ENCODE measurements at places on chromosomes 7 and 10.

DNA sequence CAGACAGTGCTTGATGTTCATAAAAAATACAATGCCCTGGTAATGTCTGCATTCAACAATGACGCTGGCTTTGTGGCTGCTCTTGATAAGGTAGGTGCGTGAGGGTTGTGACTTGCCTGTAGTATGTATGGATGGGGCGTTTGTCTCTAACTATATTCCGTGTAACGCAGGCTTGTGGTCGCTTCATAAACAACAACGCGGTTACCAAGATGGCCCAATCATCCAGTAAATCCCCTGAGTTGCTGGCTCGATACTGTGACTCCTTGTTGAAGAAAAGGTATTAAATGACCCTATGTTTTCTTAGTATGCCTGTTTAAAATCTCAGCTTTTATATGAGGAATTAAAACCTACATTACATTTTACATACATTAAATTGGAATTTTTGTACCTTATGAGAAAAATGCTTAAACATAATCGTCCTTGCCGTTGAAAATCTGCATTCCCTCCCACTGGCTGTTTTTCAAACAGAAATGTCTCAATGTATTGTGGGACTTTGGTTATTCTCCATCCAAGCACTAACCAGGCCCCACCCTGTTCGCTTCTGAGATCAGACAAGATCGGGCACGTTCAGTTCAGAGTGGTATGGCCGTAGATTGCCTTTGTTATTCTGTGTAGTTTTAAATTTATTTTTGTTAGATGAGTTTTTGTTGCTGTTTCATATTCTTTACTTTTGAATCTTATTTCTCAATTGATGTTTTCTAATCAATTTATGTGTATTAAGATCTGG is 85.3 kb downstream of the CUL1 start:
- no peak for DNase-seq

- DNase-seq = no peak
Observed at GRCh38 chr7:159147246-159147645, 2.6 kb upstream of the VIPR2 start.

DNA sequence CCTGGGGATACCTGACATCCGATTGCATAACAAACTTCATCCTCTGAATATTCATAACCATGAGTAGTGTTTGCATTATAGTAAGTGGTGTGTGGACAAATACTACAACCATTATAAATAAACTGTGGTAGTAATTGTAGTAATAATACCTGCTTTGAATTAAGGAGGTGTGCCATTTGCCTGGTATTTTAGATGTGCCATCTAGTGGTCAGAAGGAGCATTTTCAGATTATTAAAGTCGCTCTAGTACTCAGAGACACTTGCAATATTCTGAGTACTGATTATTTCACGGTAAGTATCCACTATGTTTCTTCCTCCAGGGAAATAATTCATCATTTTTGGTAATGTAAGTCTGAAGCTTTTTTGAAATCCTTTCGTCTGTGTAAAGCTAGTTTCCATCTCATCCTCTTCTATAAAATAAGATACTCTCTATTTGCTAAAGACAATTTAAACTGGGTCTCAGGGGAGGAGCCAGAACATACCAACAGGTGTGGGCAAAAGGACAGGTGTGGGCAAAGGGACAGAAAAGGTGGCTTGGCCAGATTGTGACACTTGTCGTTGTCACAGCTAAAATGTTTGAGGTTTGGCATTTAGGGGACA is 115.3 kb upstream of the WDR11 start:
- peak; percentile 39 for DNase-seq

DNA sequence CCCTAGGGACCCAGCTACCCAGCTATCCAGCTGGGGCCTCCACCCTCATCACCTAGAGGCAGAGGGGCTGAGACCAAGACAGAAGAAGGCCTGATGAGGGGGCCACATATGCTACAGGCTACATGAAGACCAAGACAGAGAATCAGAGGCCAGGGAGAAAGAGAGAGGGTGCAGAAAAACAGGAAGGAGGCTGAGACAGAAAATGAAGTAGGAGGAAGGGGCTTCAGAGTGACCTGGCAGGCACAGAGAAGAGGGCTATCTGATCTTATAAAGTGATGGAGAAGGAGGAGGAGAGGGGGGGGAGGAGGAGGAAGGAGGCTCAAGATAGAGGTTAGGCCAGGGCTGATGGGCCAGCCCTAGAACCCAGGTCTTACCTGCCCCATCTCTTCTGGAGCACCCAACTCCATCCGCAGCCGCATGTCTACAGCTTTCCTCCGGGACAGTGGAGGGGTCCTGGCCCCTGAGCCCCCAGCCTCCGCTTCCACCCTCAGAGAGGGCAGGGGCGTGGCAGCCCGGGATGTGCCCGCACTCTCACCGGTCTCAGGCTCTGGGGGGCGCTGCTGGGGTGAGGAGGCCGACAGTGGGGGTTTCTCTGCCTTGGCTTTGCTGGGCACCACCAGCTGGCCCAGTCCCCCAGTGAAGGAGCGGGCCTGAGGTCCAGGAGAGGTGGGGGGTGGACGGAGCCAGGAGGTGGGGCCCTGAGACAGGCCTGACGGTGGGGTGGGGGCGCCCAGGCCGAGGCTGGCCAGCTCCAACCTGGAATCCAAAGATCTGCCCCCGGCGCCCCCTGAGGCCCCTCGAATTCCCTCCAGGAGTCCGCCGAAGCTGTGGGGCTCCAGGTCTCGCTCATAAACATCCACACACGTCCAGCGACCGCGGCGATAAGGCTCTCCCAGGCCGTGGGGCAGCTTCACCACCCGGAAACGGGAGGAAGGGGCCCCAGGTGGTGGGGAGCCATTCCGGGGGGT is 1.8 kb downstream of the TSC22D4 start:
- DNase-seq = no peak

DNA sequence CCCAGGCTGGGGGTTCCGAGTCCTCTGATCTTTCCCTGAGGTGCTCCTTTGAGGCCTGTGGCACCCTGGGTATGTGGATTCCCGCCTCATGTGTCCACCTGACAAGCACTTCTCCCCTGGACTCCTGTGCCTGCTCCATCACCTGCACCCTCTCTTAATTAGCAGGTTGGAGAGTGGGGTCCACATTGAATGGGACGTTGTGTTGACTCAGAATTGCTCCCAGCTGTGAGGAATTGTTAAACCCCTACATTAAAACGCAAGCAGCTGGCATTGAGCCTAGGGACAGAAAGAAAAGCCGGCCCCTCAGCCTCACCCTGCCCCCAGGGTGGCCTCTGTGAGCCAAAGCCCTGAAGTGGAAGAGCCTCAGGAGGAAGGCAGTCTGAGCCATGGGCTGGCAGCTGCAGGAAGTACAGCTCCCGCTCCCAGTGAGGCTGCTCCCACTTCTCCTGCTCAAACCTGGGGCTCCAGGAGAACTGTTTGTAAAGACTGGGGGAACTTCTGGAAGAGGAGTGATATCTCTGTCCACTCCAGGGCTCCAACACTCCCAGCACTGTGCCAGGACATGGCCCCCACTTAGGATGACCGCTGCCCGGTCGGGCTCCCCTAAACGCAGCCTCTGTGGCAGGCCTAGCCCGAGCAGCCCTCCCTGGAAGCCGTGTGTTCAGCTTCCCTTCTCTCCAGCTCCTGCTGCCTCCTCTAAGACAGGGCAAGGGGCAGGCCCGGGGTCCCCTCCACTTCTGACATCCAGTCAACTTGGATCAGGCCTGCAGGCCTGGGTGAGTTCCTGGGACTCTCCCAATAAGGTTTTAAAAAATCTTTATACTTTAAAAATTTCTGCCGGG is 1.8 kb upstream of the OPN4 start:
- no peak for DNase-seq

GRCh38 chr7:41882745-41883420 is 180.0 kb upstream of the INHBA start:
- no peak for DNase-seq

- no peak for DNase-seq
Observed at GRCh38 chr10:101778151-101778780, 2.4 kb upstream of the FGF8 start.

GRCh38 chr10:81034383-81034782 is 496.7 kb downstream of the SH2D4B start:
- no peak for DNase-seq

- peak; percentile 33 for DNase-seq
Observed at GRCh38 chr10:69318867-69319727, 40.8 kb downstream of the HK1 start.

DNA sequence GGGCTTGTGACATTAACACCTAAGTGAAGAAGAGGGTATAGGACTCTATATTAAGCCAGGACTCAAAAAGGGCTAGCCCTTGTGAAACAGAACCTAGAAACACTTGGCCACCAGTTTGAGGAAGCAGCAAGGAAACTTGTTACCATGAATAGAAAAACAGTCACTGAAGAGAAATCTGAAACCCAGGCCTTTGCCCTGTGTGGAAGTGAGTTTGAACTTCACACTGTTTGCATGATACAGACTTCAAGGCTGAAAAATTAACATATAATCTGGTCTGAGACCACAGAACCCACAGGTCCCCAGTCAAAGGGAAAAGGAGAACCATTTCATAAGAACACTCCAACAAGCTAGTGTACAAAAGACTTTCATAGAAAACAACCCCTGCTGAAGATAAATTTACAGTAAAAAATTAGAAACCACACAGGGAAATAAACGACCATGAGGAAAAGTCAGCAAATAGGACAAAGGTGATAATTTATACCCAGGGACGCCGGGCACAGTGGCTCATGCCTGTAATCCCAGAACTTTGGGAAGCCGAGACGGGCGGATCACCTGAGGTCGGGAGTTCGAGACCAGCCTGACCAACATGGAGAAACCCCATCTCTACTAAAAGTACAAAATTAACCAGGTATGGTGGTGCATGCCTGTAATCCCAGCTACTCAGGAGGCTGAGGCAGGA is 76.1 kb downstream of the SKIDA1 start:
- DNase-seq = no peak

GRCh38 chr10:102112210-102112817 is 7.9 kb downstream of the LDB1 start:
- DNase-seq = no peak

DNA sequence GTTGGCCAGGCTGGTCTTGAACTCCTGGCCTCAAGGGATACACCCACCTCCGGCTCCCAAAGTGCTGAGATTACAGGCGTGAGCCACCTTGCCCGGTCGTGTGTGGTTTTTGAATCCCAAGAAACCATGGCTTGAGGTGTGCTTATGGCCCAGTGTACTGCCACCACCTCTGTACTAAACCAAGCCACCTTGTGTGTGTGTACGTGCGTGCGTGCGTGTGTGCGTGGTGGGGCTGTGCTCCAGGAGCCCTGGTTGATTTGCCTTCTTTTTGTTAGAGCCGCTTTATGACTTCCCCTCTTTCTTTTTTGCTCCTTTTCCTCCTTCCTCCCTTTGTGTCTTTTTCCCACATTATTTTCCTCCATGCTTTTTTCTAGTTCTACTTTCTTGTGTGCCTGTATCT is 121.4 kb downstream of the CAMK1D start:
- DNase-seq = no peak

GRCh38 chr10:18616337-18616736 is 35.0 kb downstream of the NSUN6 start:
- peak; percentile 21 for DNase-seq

DNA sequence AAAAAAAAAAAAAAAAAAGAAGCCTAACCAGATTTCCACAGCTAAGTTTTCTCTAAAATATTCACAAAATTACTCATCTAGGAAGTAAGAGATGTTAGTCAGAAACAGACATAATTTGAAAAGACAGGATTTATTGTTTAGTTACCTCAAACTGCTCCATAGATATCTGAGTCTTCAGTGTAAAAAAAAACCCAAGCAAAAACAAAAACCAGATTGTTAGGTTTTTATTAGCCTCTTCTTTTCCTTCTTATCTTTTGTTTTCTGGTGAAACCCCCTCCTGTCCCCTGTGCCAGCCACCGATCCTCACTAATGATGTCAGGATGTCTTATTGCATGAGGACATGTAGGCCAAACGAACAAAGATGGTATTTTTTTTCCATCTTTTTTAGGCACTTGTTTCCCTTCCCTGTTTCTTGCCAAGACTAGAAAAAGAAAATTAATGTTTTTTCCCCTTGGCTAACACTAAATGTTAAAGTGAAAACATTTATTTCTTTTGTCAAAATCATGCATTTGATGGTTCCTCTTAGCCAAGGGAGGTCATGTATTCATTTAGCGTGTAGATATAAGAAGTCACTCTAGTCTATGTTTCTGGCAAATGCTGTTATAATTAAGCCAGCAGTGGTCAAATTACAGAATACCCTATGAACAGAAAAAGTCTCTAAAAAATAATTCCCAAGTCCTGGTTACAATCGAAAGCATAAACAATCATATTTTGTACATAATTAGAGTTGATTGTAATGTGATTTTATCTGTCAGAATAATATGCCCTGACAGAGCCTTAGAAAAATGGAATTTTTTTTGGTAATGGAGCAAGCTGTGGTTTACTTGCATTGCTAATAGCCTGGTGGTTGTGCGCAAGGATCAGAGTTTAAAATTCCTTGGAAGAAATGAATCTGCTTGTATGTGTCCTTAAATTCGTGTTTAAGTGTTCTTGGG is 702.4 kb upstream of the FZD8 start:
- no peak for DNase-seq

DNA sequence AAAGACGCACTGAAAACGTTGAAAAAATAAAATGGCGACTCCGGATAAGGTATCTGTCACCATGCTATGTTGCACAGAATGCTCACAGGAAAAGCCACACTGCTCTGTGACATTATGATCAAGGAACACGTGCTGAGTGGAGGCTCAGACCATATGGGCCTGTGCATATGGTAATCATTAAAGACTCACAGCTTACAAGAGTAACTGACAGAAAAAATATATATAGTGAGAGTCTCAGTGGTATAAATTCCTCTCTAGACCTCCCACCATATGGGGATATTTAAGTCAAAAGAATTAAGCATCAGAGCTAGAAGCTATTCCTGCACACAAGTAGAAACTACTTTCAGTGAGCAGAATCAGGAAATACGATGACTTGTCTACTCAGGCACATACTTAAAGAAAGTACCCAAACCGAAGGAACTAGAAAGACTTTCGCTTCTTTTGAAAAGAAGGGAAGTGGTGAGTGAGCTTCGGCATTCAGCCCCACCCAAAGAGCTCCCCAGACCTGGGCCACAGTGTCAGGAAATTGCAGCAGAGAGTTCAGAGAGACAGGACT is 65.1 kb upstream of the MPP7 start:
- DNase-seq = no peak

DNA sequence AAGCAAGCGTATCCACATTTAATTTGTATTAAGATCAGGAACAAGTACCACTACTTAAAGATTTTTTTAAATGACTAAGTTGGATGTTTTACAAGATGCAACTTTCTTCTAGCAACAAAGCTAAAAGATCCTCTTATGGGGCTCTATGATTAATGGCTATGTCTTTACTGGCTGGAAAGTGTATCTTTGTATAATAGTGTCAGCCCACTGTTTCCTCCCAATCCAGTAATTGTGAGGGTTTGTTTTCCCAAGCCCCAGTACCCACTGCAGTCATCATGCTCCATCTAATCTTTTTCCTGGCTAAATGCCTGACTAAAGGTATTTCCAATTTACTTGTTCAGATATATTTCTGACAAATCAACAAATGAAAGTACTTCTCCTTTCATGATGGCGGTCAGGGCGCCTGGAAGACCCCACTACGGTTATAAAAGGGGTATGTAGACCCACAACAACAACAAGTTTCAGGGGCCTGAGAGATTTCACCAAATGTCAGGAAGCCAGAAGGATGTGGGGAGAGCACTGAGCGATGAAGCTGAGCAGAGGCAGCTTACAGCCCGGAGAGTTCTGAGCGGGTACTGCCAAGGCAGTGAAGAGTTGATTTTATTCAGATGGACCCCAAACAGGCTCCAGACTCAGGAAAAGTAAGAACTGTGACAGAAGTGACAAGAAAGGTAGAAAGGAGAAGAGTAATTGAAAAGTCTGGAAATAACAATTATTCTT is 222.6 kb upstream of the KLF14 start:
- no peak for DNase-seq

- DNase-seq = no peak
Observed at GRCh38 chr10:98608411-98608810, 161.7 kb upstream of the HPS1 start.

- DNase-seq = no peak
Observed at GRCh38 chr10:72106154-72106849, 18.0 kb upstream of the SPOCK2 start.

- DNase-seq = no peak
Observed at GRCh38 chr7:129616530-129616929, 5.0 kb downstream of the NRF1 start.
